ENCODE measurements at places on chromosomes 5 and 9.

DNA sequence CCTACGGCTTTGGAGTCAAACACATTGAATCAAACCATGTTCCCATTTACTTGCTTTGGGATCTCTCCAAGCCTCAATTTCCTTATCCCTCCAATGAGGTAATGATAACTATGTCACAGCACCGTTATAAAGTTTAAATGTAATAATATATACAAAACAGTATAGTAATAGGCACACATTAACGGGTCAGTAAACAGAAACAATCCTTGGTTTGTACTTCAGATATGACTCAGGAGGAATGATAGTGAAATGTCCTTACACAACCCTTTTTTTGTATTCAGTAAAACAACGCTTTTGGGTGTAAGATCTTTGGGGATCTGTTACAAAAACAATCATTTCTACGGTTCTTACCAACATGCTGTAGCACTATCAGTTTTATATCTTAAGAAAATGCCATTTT, 178.5 kb upstream of the GNA14 start:
- DNase-seq = no peak

DNA sequence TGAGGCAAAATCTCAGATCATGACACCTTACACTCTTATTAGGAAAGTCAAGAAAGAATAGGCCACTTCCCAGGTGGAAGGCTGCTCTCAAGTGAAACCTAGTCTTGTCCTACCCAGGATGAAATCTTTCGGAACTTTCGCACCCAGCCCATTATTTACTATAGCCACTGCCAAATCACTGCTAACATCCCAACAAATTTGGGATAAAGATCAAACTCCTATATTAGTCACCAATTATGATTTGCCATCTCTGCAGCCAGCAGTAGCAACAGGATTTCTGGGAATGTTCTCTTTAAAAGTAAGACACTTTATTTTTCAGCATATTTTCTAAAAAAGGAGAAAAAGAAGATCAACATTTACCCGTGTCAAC, 224.6 kb downstream of the GAS1 start:
- no peak for DNase-seq

GRCh38 chr5:43753069-43753468, 150.1 kb downstream of the NNT start:
- peak; percentile 15 for DNase-seq

DNA sequence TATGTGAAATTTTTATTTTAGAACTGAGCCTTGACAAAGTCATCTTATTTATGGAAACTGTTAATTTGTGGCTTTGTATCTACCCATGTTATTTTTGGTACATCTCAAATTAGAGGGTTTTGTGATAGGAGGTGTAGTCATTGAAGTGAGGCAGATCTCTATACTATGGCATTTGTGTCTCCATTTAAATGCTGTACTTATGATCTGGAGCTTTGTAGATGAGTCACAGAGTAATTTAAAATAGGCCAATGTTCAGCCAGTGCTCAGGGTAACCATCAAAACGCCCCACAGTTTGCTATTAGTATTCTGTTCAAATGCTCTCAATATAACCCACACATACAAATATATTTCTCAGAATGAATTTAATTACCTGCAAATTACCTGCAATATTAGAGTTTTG, 351.5 kb upstream of the KLF9 start:
- no peak for DNase-seq
